ENCODE measurements at places on chromosomes 1 and 21. TPM values are rescaled to one million over a fixed set of nuclear protein-coding genes. Genes with fewer than 3 reads are reported as not detected.

CACHD1 gene
- not detected for polyA plus RNA-seq

ADAMTSL4 gene
- 137 TPM for polyA plus RNA-seq

ABCA4 gene
- polyA plus RNA-seq = not detected

PTPN22 gene
- polyA plus RNA-seq = 0.95 TPM

ANKRD35 gene
- 0.07 TPM for polyA plus RNA-seq

FAM72B gene
- 31.5 TPM for polyA plus RNA-seq

FAM89A gene
- polyA plus RNA-seq = 56.0 TPM

HAO2 gene
- polyA plus RNA-seq = not detected

A3GALT2 gene
- not detected for polyA plus RNA-seq

GNG12 gene
- polyA plus RNA-seq = 3.0 TPM

ATAD3A gene
- 123 TPM for polyA plus RNA-seq

TLR5 gene
- 3.2 TPM for polyA plus RNA-seq

PLA2G4A gene
- polyA plus RNA-seq = not detected

GPR25 gene
- polyA plus RNA-seq = not detected

CD244 gene
- not detected for polyA plus RNA-seq

PEAR1 gene
- polyA plus RNA-seq = 9.1 TPM

SMIM11 gene
- 50.4 TPM for polyA plus RNA-seq

SYT14 gene
- polyA plus RNA-seq = not detected

SPRR5 gene
- polyA plus RNA-seq = not detected

CCNL2 gene
- 287 TPM for polyA plus RNA-seq

WNT3A gene
- polyA plus RNA-seq = not detected

KRTAP12-2 gene
- not detected for polyA plus RNA-seq
